ENCODE measurements at places on chromosomes 7 and 10.

GRCh38 chr10:29142516-29143314, 146.2 kb upstream of the LYZL1 start:
- DNase-seq: no peak

DNA sequence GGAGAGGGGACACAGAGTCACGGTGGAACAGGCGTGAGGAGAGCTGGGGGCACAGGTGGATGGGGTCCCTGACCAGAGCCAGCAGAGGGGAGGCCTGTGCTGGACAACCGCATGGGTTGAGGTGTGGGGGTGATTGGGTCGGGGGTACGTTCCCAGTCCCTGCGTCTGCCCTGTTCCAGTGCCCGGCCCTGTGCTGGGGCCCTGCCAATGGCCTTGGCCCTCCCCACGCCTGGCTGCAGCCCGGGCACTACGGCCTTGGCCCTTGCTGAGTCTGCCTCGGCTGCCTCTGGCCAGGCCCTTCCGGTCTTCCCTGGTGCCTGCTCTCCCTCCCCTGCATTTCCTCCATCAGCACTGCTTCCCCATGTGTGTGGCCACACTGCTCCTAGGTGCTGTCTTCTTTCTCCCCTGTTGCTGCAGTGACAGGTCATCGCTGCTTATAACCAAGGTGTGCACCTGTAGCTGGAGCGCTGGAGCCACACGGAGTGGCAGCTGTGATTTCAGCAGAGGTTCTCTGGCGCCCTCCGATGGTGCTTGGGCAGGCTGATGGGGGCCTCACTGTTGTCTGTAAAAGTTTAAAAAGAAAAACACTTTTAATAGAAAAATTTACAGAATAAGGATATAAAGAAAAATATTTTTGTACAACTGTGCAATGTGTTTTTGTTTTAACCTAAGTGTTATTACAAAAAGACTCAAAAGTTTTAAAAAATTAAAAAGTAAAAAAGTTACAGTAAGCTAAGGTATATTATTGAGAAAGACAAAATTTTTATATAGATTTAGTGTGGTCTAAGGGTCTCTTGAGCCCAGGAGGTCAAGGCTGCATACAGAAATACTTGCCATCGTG, 45.2 kb upstream of the BHLHA15 start:
- DNase-seq: no peak

GRCh38 chr7:1463676-1464223, 4.5 kb upstream of the MICALL2 start:
- no peak for DNase-seq

DNA sequence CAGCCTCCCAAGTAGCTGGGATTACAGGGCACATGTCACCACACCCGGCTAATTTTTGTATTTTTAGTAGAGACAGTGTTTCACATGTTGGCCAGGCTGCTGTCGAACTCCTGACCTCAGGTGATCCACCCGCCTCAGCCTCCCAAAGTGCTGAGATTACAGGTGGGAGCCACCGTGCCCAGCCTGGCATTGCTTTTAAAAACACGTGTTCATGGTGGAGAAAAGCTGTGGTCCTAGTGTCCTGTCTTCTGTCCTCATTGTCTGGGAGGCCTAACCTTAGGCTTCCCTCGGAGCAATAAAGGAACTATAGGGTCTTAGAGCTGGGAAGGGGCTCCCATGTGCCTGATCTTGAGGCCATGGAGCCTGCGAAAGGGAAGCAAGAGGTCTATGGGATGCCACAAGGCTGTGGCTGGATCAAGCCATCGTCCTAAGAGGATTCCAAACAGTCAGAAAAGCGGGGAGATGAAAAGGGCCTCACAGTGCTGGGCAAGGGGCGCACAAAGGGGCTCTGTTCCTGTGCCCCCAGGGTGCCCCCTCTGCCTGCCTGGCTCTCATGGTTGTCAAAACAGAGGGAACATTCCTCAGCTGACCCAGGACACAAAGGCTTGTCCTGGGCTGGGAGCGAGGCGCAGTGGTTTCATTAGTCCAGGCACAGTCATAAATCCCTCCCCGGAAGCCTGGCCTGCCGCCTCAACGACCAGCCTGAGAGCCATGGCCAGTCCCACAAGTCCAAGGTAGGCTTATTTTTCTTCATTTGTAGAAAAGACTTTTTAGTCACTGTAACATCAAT, 106.6 kb upstream of the TNS3 start:
- DNase-seq: no peak

GRCh38 chr7:128027485-128027980, 3.7 kb downstream of the LRRC4 start:
- no peak for DNase-seq

DNA sequence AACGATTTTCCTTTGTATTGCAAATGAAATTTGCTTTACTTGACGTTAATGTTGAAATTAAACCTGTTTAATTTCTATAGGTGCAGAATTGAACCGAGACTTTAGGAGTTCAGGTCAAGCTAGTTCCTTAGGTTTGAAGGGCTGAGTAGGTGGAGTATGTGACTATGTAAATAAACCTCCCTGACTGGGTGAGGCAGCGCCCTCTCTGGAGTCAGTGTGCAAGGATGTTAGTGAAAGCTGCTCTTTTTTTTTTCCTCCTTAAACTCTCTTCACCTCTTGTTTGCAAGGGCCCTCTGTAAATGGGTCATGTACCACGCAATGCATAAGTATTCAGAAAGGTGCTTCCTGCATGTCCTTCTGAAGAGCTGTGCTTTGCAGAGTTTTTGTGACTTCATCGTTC, 33.8 kb downstream of the GALNT17 start:
- DNase-seq: no peak

GRCh38 chr10:110901954-110902819, 16.8 kb downstream of the BBIP1 start:
- no peak for DNase-seq

DNA sequence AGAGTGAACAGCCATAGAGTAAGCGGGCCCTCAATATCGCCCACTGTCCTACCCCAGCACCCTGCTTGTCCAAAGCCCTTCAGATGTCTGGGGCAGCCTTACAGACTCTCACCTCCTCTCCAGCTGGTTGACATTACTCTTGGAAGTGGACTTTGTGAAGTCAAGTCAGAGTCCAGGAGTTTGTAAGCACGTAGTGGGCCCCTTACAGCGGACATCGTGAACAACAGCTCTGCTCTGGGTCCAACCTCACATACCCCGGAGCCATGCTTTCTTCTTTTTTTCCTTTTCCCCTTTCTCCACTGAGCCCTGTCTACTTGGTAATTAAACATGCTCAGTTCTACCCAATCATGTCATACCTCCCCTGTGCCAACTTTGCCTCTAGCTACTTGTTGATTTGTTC, 17.5 kb downstream of the HNRNPF start:
- DNase-seq: no peak

DNA sequence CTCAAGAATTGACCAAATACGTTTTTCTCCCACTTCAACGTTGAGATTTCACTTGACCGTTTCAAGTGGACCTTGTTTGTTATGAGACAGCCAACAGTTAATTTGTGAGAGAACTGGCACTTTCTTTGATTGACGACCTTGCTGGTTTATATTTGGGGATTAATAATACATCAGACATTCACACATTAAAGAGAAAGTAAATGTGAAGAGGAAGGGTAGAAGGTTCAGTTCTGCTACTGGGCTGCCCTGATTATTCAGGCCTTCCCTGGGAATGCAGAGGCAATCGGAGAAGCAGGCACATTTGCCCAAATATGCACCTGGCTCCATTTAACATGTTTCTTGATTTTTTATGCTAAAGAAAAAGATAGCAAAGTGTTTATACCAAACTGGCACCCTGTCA, 114.1 kb downstream of the POU6F2 start:
- no peak for DNase-seq

DNA sequence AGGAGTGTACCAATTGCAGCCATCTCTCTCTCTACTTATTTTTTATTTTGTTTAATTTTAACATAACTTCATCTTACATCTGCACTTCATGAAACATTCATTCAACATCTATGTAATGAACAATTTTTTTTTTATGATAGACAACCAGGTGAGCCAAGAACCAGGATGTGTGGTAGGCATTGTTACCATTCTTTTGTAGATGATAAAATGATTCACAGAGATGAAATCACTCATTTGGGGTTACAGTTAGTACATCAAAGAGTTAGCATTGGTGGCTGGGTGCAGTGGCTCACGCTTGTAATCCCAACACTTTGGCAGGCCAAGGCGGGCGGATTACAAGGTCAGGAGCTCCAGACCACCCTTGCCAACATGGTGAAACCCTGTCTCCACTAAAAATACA, 127.8 kb downstream of the HDAC9 start:
- no peak for DNase-seq

GRCh38 chr7:7577888-7578287, 11.2 kb downstream of the MIOS start:
- DNase-seq: no peak

DNA sequence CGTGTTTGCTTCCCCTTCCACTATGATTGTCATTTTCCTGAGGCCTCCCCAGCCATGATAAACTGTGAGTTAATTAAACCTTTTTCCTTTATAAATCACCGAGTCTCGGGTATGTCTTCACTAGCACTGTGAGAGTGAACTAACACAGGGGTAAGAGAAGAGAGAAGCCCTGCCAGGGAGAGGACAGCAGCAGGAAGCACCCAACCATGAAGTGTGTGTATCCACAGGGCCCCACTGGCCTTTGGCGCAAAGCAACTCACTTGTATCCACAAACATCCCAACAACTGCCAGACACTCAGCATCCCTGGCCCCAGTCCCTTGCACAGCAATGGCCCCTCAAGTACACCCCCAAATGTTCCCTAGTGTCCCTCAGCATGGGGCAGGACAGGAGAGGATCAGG, 115.1 kb downstream of the MAD1L1 start:
- no peak for DNase-seq

DNA sequence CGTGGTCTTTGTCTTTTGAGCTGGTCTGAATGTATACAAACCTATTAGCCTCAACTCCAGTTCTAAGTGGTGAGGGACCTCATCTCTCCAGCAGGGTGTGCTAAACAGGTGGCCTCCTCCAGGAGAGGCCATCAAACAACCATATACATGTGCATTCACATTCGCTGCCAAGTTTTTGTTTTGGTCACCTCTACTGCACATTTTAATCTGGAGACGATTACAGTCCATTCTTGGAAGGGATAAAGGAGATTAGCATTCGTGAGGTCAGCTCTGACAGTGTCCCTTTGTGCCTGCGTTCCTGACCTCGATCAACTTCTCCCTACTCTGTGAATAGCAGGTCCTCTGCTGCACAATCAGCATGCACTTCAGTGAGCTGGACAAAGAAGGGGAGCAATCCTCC, 60.8 kb downstream of the RHOBTB1 start:
- no peak for DNase-seq

DNA sequence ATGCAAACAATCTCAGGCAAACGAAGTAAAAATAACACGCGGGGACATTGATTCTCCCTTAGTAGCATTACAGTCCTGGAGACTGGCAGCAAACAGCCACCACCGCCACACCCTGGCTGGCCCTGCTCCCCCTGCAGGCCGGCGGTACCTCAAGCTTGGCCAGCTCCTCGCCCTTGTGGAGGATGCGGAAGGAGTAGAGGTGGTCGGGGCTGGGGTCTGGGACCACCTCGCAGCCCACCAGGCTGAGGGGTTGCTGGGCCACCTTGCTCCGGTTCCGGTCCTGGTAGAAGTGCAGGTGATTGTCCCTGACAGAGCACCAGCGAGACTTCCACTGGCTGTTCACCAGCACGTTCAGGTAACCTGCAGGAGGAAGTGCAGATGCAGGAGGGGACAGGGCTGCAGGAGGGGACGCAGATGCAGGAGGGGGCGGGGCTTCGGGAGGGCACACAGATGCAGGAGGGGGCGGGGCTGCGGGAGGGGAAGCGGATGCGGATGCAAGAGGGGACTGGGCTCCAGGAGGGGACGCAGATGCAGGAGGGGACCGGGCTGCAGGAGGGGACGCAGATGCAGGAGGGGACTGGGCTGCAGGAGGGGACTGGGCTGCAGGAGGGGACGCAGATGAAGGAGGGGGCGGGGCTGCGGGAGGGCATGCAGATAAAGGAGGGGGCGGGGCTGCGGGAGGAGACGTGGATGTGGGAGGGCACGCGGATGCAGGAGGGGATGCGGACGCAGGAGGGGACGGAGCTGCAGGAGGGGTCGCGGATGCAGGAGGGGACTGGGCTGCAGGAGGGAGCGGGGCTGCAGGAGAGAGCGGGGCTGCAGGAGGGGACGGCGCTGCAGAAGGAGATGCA, 65.7 kb downstream of the VWA2 start:
- DNase-seq: peak; percentile 48

DNA sequence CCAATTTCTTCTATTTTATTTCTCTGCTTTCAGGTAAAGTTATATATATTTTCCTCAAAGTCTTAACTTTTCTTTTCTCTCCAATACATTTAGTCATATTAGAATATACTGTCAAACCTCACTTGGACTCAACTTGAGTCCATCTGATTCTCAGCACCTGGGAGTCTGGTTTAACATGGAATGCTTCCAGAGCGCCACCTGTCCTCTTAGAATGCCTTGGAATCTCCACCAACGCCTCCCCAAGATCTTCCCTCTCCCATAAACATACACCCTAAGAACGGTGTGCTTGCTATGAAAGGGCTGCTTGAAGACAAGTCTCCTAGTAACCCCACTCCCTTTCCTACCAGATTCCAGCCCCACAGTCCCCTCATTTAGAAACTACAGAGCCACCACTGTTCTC, 229.1 kb upstream of the MKLN1 start:
- no peak for DNase-seq

DNA sequence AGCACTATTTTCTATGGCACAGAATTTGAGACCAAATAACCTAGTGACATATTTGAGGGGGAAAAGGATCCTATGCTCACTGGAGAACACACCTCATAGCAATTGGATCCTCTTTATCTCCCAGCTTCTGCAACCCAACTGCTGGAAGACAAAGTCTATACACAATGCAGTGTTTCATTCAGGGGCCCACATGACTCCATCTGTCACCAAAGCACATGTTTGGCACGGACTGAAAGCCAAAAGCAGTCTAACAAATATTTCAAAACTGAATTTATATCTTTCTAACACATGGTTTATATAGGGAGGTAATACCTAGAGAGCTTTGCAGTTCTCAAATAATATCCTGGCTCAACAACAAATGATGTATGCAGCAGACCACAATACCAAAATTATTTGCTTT, 39.2 kb downstream of the ADAM12 start:
- no peak for DNase-seq

DNA sequence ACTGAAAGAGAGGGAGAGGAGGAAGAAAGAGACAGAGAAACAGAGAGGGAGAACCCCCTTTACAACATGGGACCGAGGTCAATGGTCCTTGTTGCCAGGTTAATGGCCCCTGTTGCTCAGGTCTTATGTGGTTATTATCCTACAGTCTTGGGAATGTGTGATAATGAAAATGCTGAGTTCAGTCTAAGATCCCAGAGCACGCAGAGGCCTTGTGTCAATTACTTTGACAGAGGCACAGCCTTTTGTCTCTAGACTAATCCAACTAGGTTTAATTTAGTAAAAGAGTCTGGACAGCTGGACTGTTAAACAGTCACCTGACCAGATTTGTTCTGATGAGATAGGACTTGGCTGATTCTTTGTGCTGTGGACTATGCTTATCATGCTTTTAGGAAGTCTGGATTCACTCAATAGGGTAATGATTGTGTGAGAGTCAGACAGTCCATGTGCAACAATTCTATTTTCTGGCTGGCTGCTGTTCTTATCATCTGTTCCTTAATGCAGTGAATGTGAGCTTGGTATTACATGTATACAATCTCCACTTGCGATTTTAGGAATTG, 157.4 kb upstream of the MAGI2 start:
- DNase-seq: no peak

GRCh38 chr10:100709146-100710082, 36.0 kb upstream of the PAX2 start:
- DNase-seq: no peak

Data from activated T-helper 1 cell treated with Interleukin-2 at 50 U/mL for 16 hours (primary cell).